ENCODE measurements at places on chromosomes 12 and 14.

DNA sequence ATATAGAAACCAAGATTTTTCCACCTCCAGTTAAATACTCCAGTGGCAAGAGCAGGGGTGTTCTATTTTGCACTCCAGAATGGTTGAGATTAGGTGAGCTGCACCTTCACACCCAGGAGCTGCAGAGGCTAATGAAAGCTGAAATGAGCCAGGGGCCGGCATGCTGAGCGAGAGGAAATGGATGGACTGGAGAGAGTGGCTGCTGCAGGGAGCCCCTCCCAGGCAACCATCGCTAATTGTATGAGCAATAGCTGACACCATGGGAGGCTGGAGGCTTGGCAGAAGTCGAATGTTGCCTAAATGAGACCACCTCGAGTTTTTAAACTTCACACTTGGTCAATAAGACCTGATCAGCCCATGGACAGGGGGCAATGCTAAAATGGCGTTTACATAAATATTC is 301.8 kb upstream of the TMPO start:
- no peak for DNase-seq

DNA sequence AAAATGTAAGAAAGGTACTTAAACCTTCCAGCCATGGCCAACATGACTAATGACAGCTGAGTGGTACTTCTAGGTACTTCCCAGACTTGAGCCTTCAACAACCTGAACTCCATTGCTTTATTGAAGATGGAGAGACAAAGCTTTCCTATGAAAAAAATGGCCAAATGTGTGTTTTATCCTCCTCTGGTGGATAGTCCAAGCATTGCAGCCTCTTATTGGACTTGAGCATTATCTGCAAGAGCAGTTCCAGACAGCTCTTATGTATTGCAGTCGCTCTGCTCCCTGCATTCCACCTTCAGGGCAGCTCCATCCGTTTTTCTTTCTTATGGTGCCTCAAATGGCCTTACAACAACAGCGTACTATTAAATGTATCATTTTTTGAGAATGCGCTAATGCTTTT is 588.2 kb downstream of the NRXN3 start:
- no peak for DNase-seq

GRCh38 chr14:79745046-79745445 is 466.3 kb downstream of the DIO2 start:
- no peak for DNase-seq

DNA sequence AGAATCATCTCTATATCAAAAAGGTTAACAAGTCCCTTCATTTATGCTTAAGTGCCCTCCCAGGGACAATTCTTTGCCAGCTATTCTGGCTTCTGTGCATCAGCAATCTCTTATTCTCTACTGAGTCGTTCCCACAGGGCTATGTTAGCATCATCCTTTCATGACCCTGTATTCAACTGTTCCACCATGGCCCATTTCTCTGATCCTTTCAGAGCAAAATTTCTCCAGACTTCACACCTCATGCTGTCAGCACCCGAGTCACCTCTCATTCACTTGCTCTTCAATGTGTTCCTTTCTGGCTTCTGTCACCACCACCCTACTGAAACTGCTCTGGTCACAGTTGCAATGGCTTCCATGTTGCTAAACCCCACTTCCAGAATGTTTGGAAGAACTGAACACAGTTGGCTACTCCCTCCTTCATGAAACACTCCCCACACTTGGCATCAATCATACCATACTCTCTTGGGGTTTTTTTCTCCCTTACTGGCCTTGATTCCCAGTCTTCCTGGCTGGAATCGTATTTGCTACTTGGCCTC is 159.5 kb upstream of the HMGA2 start:
- no peak for DNase-seq

DNA sequence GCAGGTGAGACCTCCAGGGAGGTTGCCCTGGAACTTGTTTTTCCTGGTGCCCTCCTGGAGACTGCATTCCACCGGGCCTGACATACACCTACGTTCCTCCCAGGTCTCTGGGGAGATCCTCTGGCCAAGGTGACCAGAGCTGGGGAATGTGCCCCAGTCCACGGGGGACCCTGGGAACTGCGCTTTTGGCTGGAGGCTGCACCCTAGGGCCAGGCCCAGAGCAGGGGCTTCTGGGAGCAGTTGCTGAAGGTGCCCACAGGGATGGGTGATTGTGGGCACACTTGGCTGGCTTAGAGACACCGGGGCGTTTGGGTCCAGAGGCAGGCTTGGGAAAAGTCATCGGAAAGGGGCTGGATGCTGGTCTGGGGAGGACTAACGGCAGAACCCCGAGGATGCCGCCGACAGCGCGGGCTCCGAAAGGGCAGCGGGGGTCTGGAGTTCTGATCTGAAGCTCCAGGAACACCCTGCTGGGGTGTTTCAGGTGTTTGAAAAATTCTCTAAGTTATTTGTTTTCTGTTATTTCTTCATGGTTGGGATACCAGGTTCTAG is 36.5 kb upstream of the TDRD9 start:
- DNase-seq, result no peak

GRCh38 chr12:7304456-7304855 is 584 bp downstream of the ACSM4 start:
- no peak for DNase-seq

GRCh38 chr14:71647086-71647784 is 285.0 kb upstream of the RGS6 start:
- no peak for DNase-seq

All from brain pericyte (primary cell).